NCI-H524 (cell line): ENCODE measurements at places on chromosomes 2 and 18.

DNA sequence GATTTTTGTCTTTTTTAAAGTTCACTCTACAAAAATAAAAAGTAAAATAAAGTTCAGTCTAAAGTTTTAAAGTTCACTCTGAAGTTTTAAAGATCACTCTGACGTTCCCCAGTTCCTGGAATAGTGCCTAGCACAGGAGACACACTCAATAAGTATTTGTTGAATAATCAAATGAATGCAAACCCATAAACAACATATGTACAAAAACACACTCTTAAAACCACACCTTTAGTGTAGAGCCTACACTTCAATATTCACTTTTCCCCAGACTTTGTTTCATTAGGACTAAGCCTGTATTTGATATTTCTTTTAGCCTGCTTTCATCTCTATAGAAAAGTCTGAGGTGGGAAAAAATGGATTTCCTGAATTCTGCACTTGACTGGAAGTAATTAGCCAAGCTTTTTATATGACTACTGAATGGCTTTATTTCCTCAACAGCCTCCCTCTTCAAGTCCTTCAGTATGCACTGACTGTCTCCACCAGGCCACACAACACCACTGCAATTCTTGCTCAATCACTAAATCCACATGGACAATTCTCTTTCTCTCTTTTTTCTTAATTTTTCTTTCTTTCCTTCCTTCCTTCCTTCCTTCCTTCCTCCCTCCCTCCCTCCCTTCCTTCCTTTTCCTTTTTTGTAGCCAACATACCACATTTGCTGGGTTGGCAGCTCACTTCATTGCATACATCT is 104.6 kb downstream of the SS18 start:
- no peak for DNase-seq

GRCh38 chr2:201070948-201071478 is 458 bp downstream of the HYCC2 start:
- no peak for DNase-seq

DNA sequence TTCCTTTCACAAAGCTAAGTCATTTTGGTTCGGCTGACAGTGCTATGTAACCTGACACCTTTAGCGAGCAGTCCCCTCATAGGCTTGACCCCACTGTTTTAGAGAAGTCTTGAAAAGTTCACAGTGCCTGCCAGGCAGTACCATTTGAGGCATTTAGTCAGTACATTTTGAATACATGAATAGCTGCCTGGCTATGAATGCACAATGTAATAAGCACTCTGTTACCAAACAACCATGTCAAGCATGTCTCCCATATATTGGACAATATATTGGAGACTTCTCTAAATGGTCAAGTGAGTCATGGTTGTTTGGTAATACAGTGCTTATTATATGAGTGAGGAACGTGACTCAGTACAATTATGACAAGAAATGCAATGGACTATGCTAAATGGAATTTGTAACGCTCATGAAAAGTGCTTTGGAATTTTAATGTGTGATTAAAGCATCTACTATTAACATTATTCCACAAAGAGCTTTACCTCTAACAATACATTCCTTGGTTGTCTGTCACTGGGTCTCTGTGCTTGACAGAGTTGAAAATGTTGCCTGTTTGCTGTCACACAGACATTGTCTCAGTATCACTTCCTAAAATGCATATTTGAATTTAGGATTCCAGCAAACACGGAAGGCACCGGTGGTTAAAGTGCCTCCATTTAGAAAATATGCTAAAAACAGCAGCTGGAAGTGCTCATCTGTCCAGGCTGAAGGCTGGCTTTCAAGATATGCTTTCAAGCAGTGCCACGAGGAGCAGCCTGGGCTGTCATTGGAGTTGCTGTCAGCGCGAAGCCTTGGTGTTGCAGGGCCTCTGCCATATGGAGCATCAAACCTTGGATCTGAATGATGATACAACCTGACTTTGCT is 458.6 kb downstream of the FBXO15 start:
- DNase-seq: no peak

DNA sequence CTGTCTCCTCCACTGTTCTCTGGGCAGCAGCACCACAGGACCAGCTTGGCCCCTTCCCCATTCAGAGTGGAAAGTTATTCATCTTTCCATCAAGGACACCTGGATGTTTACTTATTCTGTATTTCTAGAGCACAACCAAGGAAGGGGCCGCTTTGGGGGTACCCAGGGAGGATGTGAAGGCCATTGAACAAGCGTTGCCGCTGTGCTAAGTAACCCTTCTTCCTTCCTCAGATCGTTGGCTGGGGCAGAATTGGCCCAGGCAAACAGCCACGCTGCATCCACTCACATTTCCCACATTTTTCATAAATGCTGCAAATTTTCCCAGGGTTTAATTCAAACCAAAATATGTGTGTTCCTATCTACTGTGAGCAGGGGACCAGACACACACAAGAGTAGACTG is 76.2 kb upstream of the NPAS2 start:
- DNase-seq: no peak

DNA sequence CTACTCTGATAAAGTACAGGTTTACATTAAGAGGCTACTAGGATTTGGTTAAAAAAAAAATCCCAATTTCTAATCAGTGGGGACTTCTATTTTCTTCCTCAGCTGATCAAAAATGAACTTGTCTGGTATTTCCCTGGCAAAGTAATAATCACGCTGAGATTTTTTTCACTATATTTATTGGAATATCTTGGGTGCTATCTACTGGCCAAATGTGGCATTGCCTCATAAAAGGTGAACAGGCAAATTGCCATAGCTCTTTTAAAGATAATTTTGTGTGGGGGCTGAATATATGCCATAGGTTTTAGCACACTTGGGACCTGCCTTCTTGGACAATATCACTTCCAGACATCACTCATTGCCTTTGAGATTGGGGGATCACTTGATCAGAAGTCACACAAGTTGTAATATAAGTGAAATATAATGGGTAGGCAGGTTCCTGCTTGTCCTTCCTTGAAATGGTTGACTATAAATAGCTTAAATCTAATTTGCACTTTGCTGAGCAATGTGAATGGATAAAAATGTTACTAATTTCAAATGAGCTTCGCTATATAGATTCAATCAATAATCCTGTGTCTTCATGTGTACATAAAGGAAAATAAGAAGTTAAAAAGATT is 7.0 kb upstream of the NXPH2 start:
- DNase-seq: peak; percentile 58

- DNase-seq: peak; percentile 76
Observed at GRCh38 chr2:55112229-55113031, 62.2 kb upstream of the RTN4 start.

GRCh38 chr2:1692342-1692741 is 52.0 kb downstream of the PXDN start:
- DNase-seq: no peak
